DMS153 (cell line): ENCODE measurements at places on chromosomes 5 and 9.

GRCh38 chr9:14441976-14442651 lies 128.2 kb upstream of the NFIB start:
- DNase-seq, result no peak

DNA sequence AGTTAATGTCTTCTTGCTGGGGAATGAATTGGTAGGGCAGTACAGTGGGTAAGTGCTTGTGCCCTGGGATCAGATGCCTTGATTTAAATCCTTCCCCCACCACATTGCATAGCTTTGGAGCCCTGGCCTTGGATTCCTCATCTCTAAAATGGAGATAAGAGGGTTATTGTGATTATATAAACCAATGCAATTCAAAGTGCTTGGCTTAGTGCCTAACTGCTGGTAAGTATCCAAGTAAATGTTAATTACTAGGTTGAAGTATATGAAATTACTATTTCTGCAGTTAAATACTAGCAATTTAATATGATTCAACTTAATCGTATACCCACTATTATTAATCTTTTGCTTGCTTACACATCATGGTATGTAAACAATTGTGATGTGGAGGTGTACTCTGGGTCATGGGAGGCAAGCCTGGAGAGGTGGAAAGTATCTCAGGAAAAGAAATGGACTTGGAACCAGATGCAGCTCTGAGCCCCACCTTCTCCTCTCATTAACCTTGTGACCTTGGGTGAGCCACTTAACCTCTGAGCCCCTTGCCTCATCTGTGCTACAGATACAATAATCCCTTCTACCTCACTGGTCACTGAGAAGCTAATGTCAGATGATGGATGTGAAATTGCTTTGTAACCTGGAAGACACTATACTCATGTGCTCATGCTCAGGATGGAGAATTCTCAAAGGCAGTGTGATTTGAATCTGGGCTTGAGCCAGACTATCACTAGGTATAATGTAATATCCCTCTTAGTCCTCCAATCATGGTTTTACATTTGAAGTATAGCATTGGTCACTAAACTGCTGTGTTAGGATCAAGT lies 23.8 kb downstream of the NEUROG1 start:
- no peak for DNase-seq

DNA sequence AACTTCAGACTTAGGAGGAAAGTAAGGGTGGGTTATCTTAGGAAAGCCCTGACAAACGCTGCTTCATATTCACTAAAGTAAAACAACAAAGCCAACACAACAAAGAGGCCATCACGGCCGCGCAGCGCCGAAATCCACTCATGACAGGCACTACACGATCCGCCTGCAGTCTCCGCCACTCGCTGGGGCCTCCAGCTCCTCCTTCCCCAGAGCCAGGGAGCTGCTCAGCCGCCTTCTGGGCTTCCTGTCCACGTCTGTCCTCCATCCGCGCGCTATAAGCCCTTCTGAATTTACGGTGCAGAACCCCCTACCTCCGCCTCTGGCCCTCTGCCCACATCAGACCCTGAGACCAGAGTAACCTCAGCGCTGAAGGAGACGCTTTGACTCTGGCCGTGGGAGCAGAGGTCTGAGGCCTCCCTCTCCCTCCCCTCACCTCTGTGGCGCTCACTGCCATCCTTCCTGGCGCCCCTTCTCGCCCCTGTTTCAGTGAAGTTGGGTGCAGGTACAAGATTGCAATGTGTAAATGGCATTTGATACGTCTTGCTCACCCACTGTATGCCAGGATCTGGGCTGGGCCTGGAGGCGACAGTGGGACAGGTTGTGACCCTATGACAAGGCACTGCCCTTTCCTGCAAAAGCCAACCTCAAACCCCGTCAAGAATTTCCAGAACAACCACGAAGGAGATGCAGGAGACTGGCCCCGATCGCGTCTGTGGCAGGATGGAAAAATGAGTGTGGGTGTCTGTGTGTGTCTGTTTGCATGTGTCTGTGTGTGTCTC lies 74.9 kb upstream of the PHYKPL start:
- no peak for DNase-seq

DNA sequence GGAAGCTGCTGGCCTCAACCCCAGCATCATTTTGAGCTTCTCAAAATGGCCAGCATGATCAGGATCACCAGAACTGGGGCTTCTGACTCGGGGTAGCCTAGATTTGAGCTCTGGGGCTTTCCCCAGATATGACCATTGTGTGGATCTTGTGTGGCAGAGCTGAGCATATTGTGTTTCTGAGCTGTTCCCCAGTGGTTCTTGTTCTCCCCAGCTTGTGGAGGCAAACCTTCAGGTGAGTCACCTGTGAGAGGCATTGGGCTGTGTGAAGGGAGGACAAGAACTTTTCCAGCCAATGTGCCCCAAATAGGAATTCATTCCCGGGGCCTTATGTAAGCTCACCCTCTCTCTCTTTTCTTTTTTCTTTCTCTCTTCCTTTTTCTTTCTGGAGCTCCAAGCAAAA lies 80.7 kb upstream of the PITX1 start:
- no peak for DNase-seq

- DNase-seq, result no peak
Observed at GRCh38 chr9:76433836-76434235, 25.1 kb upstream of the GCNT1 start.

- DNase-seq, result no peak
Observed at GRCh38 chr5:170546282-170546681, 42.5 kb downstream of the KCNIP1 start.

- DNase-seq, result no peak
Observed at GRCh38 chr5:1894243-1894642, 11.5 kb upstream of the IRX4 start.

DNA sequence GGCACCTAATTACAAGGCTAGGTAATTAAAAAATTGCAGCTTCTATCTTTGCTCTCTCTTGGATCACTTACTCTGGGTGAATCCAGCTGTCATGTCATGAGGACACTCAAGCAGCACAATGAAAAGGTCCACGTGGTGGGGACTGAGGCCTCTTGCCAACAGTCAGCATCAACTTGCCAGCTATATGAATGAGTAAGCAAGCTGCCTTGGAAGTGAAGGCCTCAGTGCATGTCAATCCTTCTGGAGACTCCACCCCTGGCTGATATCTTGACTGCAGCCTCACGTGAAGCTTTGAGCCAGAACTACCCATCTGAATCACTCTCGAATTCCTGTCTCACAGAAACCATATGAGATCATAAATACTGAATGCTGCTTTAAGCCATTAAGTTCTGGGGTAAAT lies 140.5 kb downstream of the SNX18 start:
- no peak for DNase-seq
